Activated T-cell treated with anti-CD3 and anti-CD28 coated beads, Interleukin-2, amount 50 U/mL, for 4 hours (primary cell): ENCODE measurements at places on chromosomes 4 and X.

- DNase-seq, result no peak
Measured at GRCh38 chrX:48813644-48814043, 11.8 kb downstream of the HDAC6 start.

DNA sequence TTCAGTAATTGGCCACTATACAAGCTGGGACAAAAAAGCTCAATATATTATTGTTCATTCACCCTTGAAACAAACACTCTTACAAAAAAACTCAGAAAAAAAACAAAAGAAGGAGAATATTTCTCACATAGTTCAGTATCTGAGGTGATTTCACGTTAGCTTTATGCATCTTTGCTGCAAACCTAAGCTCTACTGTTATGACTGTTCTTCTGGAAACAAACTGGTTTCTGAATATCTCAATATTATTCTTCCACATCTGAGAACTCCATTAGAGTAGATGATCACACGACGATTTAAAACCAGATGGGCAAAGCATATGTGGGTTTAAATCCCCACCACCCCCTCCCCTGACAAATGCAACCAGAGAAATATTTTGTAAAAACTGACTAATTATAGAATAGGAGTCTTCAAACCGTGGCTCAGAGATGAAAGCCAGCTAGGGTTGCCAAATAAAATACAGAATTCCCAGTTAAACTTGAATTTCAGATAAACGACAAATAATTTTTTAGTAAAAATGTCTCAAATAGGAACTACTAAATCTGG lies 182.0 kb upstream of the FAM241A start:
- no peak for DNase-seq

DNA sequence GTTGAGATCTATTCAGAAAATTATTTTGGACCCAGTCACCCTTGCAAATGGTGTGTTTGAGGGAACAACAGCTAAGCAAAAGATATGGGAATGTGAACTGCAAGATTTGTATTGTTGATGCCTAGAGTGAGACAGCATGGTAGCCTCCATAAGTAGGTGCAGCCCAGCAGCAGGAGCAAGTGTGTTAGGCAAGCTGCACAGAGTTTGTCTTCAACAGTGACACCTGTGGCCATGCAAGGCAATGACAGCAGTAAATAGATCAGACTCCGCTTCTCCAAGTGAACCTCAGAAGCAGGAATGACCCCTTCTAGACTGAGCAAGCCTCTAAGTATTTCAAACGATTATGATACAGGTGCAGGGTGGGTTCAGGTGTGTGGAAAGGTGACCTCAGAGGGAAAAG lies 133.4 kb upstream of the MSX1 start:
- DNase-seq, result no peak

DNA sequence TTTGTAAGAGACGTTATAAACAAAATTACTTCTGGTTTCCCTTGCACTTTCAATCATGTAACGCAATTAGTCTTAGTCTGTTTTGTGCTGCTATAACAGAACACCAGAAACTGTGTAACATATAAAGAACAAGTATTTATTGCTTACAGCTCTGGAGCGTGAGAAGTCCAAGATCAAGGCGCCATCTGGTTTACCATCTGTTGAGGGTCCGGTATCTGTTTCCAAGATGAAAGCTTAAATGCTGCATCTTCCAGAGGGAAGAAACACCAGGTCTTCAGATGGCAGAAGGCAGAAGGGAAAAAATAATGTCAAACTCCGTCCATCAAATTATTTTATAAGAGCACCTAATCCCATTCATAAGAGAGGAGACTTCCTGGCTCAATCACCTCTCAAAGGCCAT lies 474.1 kb downstream of the PDGFC start:
- DNase-seq, result no peak

DNA sequence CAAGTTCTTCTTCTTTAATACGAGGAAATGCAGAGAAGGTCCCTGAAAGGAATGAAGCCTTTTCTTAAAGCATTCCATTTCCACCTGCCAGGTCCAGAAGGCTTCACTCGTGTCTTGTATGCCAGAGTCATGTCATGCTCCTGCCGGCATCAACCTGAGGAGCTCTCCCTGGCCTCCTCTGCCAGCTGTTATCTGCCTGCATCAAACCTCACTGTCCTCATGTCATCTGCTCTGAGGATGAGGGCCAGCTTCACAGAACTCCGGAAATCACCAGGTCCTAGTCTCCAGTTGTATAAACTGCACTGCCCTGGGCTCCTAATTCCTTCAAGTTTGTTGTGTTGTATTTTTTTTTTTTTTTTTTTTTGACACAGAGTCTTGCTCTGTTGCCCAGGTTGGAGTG lies 20.0 kb upstream of the S100G start:
- no peak for DNase-seq

GRCh38 chrX:38807873-38808272 lies 6.6 kb downstream of the MID1IP1 start:
- no peak for DNase-seq

DNA sequence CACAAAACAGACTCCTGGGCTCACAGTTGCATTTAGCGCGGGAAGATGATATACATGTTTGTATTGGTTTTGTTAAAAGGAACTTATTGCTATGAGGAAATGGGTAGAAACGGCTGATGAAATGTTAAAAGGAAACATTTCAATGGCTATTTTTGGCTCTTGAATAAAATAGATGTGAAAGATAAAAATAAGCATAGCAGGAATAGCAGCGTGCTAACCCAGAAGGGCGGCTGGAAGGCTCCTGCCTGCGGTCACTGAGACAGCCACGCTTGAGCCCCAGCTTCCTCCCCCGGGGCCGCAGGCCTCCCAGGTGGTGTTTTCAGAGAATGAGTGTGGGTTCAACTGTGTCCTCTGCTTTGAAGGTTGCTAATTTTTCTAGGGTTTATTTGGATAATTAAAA lies 35.0 kb upstream of the CLCN4 start:
- DNase-seq, result no peak

DNA sequence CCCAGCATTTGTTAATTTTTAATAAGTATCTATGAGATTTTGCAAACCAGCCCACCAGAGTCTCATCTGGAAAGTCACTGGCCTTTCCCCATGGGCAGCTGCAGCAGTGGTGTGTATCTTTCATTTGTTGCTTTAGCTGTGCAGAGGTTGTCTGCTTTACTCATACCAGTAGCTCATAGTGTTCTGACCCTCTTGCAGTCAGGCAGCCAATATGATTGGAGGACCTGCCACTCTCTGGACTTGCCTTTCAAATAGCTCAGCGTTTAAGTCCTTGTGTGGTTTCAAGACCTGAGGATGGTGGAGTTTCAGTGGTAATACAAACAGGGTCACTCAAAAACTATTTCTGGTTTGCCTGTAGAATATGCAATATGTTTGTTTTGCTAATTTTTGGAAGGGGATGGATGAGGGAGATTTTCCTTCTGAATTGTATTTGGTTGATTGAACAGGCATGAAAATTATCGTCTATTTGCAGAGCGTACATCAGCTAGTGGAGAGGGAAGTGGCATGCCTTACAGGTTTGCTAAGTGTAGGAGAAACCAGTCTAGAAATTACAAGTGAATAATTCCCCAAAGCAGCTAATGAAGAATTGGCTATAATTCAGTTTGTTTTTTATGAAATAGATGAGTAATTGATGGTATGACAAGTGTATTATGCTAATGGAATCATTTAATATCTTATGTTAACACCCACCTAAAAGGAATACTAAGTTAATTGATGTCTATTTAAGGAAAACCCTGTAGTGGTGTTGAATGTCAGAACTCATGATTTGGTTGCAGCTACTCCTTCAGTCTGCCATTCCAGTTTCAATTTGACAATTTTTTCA lies 8.9 kb downstream of the POLA1 start:
- DNase-seq, result no peak

DNA sequence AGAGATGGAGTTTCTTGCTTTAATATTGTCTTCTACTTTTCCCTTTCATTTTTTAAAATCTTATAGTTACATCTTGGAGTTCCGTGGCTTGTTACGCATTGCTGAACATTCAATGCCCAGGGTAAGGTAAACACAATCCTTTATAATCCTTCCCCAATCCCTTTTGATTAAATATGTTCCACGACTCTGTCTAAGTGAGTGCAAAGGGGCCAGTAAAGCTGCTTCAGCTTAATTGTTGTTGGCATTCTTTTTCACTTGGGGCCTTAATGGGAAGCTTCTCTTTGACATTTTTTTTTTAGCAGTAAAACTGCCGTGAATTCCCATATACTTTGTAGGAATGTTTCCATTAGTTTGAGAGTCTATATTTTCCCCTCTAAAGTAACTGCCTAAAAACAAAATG lies 1028.1 kb downstream of the C4orf33 start:
- no peak for DNase-seq

GRCh38 chrX:153744210-153745066 lies 19.6 kb upstream of the PLXNB3 start:
- no peak for DNase-seq

GRCh38 chr4:108384544-108384943 lies 215.8 kb upstream of the LEF1 start:
- no peak for DNase-seq

GRCh38 chr4:8355306-8355705 lies 85.2 kb downstream of the ACOX3 start:
- DNase-seq, result no peak

- no peak for DNase-seq
Measured at GRCh38 chr4:163070023-163070422, 96.7 kb downstream of the NAF1 start.

DNA sequence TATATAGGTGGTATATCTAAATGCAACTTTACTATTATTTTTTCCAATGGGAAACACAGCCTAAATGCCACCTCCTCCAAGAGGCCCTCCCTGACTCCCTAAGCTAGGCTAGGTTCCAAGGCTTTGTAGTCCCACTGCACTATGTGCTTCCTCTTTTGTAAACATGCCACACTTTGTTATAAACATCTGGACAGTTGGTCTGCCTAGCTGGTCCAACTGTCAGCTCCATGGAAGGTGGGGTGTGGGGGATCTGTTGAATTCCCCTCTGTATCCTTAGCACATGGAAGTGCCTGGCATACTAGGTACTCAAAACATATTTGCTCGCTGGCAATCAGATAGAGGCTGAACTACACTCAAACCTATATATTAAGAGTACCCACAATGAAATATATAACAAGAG lies 63.4 kb downstream of the SLC9A7 start:
- DNase-seq, result no peak

DNA sequence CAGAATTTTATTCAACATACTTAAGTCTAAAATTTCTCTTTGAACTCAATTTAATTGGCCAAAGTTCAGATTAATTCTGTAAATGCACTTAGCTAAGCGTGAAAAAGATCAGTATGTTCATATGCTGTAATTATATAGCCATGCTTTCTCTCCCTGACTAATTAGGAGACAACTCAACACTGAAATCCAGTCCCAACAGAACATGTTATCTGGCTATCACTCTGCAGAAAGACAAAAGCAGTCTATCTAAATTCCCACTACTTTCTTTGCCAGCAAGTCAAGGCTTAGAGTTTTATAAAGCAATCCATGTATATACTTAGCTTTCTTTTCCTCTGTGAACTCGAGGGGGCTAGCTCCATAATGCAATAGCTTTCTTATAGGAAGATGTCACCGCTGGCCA lies 16.0 kb upstream of the USP46 start:
- no peak for DNase-seq

- DNase-seq, result no peak
Measured at GRCh38 chr4:150354214-150354796, 227.6 kb upstream of the MAB21L2 start.

- DNase-seq, result no peak
Measured at GRCh38 chr4:107902715-107903114, 28.6 kb upstream of the CYP2U1 start.

GRCh38 chrX:81202456-81202819 lies 536 bp downstream of the SH3BGRL start:
- no peak for DNase-seq

- peak; percentile 26 for DNase-seq
Measured at GRCh38 chr4:15754323-15754722, 23.8 kb upstream of the CD38 start.

GRCh38 chrX:68832516-68833447 lies 4.0 kb downstream of the EFNB1 start:
- no peak for DNase-seq

- no peak for DNase-seq
Measured at GRCh38 chrX:16558489-16558888, 91.5 kb upstream of the S100G start.

DNA sequence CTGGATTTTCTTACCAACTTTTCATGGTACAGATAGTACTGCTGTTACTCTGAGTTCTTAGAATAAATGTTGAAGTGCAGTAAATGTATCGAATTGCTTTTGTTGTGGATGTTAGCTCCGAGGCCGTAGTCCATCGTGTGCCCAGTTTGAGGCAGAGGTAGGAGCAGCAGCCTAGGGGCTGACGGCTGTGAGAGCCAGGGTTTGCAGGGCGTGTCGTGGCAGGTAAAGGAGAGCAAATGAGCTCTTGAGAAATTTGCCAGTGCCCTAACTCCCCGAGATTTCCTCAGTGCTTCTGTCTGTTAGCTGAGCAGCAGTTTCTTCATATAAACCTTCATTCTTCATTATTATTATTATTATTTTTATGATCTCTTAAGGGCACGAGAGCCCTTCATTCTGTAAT lies 21.6 kb downstream of the PRIMPOL start:
- no peak for DNase-seq

DNA sequence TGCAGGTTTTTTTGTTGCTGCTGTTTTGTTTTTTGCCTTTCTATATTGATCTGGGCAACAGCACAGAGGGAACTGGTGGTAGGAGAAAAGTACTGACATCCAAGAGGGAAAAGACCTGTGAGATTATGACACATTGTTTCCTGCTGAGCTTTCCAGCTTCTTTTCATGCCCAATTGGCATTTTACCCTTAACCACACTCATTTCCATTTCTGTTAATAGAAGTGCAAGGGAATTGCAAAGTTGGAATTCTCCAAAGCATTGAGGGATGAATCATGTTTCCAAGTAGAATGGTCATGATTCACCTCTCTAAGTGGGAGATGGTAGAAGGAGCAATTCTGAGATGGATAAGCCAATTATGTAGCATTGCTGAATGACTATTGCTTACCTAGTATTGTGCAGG lies 161.5 kb downstream of the PPARGC1A start:
- no peak for DNase-seq

- DNase-seq, result no peak
Measured at GRCh38 chr4:11487139-11487538, 58.4 kb upstream of the HS3ST1 start.

DNA sequence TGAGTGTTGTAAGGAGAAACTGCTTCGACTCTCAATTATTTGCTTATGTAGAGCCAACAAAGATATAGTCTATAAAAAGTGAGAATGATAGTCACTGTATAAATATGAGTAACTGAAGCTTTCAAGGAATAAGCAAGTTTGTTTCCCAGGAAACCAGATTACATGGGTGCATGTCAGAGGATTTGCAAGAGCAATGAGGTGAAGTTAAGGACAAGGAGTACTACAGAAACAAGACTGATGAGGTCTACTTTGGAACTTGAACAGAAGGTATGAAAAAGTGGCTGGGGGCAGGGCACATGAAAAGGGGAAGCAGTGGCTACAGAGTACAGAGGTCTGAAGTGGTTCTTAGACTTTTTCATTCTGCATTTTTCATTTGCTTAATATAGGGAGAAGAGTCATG lies 321.0 kb upstream of the CXXC4 start:
- no peak for DNase-seq

DNA sequence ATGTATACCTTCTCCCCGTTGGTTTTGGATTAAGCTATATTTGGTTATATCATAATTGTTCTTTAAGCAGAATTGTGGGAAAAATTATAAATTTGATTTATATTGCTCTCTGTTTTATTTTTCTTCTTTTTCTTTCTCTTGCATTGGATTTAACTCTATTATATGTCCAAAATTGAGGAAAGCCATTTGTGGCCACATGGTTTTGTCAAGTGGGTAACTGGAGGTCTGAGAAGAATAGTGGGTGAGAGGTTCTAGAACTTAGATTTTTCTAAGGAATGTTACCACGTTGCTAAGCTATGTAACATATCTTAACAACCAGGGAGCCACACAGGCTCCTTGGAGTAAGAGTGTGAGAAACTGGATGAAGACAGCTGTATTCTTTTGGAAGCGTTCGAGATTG lies at the start of gene C4orf17:
Gene C4orf17, plus strand, starts transcription at position 301 of the 400 bp plus-strand sequence. CDS start 2,061 bp downstream, outside the sequence.
- DNase-seq, result no peak

- no peak for DNase-seq
Measured at GRCh38 chr4:11507920-11508319, 79.2 kb upstream of the HS3ST1 start.
